Stimulated activated CD8-positive, alpha-beta memory T cell treated with anti-CD3 and anti-CD28 coated beads, Interleukin-2, amount 100 ng/mL, for 1 hour (primary cell): ENCODE measurements at places on chromosomes 12 and 14.

DNA sequence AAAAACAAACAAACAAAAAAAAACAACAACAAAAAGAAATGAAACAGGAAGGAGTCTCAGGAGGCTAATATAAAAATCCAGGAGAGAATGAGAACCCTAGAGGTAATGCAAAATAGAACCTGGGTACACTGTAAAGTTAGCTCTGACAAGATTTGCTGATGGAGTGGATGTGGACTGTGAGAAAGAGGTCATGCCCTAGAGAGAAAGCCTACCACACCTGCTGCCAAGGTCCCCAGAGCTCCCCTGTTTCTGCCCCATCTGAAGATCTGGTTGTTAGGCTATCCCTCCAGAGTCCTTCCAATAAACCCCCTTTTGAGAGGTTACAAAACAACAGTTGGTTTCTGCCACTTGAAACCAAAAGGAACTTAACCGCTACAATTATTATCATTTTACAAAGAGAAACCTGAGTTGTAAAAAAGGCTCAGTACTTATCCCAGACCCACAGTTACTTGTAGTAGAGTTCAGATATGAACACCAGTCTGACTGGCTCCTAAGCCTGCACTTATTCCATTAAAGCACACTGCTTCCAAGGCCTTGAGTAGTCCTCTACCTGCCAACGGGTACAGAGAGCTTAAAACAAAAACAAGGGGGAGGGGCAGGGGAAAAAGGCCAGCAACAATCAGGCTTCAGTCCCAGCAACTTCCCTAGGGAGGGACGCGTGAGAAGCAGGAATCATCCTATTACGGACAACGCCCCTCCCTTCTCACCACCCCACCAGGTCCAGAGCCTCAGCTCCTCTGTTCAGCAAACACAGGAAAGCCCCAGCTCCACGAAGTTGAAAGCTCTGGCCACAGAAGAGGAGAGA is 27.7 kb downstream of the PPP1R13B start:
- DNase-seq, result no peak

- no peak for DNase-seq
Measured at GRCh38 chr14:95207475-95208233, 50.3 kb upstream of the DICER1 start.

DNA sequence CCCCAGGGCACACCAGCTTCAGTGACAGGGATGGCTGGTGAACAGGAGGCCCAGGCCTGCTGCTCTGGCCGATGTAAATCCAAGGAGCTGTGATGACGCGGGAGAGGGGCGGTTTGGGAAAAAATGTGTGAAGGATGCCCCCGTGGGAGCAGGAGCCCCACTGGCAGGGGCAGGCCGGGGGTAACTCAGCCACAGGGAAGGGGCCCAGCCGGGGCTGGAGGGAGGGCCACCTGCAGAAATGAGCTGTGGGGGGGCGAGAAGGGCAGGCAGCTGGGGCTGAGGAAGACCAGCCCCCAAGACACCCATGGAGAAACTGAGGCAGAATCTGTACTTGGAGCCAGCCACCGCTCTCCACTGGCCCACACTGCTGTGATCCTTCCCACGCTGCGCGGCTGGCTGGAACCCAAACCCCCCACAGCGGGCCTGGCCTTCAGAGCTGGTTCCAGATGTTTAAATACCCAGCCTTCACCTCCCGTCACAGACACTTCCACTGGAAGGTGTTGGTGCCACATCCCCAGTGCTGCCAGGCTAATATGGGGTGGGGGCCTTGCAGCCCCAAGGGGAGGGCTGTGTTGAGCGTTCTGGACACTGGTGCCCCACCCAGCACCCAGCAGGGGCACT is 28.5 kb upstream of the ANKRD9 start:
- no peak for DNase-seq

DNA sequence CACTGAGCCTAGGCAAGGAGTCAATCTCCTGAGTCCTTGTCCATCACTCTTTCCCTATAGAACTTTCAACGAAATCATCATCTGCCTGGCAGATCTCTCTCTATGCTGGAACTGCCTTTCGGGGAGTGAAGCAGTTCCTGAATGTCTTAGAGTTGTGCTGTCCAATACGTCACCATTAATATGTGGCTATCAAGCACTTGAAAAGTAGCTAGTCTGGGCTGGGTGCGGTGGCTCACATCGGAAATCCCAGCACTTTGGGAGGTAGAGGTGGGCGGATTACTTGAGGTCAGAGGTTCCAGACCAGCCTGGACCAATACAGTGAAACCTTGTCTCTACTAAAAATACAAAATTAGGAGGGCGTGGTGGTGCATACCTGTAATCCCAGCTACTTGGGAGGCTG is 35.1 kb downstream of the NRDE2 start:
- no peak for DNase-seq

DNA sequence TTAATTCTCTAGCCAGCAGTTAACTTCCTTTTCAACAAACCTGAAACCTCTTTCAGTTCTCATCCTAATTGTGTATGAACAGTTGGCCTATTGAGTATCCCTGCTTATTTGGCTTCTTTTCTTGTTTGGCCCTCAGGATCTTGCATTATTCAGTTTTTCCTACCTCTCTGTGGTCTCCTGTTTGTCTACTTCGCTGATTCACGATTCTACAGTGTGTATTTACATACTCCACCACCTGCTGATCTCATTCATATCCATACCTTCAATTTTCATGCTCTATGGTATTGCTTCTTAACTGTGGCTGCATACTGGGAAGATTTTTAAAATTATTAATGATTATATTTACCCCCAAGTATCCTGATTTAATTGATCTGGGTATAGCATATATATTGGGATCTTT is 56.4 kb downstream of the RASSF9 start:
- no peak for DNase-seq

DNA sequence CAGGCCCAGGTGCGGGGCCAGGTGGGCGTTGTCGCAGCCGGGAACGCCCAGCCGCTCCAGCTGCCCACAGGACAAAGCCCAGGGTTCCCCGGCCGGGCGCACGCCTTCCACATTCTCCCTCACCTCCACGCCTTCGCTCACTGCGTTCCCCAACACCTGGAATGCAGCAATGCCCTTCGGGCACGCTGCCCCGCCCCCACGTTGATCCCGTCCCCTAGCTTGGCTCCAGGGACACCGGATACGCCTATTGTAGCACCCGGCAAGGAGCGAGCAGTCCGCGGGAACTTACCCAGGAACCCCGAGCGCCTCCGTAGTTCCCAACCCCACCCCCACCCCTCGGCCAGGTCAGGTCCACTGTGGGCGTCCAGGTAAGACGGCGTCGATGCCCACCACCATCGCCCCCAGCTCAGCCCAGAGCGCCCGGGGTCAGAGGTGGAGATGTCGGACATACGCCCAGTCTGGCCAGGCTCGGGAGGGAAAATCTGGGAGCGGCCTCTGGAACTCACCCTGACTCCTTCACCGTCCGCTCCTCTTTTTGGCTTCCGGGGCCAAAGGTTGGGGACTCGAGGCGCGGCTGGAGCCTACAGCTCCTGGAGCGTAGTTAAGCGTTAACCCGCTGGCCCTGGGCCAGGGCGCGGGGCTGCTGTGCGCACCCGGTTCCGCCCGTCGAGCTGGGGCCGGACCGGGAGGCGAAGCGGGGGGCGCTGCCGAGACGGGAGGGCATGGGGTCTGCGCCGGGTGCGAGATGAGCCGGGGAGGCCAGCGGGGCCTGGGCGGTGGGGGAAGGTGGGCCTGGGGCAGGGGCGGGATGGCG is 594 bp upstream of the CEP170B start:
- no peak for DNase-seq

DNA sequence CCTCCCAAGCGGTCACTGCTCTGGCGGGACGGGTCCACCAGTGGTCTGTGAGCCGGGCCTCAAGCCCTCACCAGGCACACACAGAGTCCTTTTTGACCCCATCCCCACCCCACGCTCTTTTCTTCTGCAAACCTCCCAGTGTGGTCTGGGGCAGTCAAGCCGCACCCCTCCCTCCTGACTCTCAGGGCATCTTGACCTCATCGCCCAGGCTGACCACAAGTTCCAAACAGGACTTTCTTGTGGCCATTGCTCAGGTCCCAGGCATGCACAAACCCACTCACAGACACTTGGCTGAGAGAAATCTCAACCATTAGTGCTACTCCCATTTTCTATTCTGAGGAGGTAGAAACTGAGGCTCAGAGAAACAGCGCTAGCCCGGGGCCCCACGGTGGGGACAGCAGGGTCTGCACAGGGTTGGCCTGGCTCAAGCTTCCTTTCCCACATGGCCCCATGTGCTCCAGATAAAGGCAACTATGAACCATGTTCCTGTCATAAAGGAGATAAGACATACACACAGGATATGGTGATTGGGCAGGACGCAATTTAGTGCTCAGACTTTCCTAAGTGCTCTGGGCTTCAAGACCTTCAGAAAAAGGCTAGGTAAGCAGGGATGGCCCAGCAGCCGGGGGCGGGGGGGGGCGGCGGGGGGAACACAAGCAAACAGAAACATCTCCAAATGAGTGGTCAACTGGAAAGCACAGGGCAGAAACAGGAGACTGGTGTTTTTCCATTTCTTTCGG is 69.6 kb downstream of the ITPK1 start:
- DNase-seq, result no peak

DNA sequence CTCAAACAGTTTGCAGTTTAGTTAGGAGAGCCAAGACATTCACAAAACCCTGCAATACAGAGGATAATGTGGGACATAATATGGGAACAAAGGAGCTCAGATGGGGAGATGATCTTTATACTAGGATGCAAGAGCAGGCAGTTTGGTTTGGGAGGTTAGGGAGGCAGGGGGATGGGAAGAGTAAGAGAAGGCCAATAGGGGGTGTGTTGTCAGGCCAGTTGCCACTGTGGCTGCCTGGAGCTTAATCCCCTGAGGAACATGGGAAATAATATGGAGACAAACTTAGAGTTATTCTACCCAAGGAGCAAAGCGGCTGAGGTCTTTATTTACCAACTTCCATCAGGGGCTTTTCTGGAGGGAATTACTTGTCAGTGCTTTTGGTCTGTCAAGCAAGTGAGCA is 10.0 kb upstream of the CSRP2 start:
- DNase-seq, result no peak

GRCh38 chr12:61655241-61655640 is 605.0 kb upstream of the USP15 start:
- no peak for DNase-seq

DNA sequence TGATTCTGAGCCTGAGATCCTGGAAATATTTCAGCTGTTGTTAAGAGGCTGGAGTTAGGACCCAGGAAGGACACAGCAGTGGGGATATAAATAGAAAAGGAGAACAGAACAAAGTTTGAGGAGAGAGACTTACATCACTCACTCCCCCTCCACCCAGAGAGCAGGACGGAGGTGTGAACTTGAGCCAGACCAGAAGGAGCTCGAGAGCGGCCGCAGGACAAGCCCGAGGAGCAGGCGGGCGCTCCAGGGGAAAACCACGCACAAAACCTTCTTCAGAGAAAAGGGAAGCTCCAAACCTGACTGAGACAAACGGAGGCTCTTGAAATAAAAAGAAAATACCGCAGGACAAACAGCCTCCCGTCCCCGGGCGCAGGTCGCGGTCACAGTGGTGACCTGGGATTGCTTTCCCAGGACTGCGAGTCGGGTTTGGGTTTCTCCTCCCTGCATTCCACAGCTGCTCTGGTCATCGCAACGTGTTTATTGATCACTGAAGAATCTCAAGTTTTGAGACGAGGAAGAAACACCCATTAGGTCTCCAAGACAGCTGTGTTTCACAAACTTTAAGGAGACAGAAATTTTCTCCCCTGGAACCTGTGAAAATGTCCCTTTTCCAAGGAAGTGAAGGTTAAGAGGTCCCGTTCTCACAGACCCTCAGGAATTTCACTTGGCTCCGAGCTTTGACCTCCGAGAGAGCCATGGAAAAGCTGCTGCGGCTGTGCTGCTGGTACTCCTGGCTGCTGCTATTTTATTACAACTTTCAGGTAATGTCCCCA is at the start of gene ADGRD1:
Gene ADGRD1 (plus strand): TSS at position 137 of the 773 bp plus-strand sequence. CDS start 559 bp downstream, at position 696.
- DNase-seq, result no peak

GRCh38 chr12:53227836-53228235 is 4.2 kb downstream of the RARG start:
- no peak for DNase-seq

DNA sequence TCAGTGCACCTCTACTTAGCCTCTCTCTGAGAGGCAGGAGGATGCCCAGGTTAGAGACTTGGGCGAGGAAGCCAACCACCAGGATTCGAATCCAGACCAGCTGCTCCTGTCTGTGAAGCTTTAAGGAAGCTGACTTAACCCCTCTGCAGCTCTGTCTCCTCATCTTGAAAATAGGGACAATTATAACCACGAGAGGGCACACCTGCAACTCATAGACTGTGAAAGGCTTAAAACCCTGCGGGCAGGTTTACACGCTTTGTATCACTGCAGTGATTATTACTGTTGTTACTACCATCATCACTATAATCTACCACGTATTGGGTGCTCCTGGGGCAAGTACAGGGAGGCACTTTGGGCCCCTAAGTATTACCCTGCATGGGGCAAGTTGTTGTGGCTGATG is 379.8 kb downstream of the VRK1 start:
- no peak for DNase-seq

GRCh38 chr12:116525418-116526001 is 33.7 kb upstream of the MAP1LC3B2 start:
- DNase-seq, result no peak

DNA sequence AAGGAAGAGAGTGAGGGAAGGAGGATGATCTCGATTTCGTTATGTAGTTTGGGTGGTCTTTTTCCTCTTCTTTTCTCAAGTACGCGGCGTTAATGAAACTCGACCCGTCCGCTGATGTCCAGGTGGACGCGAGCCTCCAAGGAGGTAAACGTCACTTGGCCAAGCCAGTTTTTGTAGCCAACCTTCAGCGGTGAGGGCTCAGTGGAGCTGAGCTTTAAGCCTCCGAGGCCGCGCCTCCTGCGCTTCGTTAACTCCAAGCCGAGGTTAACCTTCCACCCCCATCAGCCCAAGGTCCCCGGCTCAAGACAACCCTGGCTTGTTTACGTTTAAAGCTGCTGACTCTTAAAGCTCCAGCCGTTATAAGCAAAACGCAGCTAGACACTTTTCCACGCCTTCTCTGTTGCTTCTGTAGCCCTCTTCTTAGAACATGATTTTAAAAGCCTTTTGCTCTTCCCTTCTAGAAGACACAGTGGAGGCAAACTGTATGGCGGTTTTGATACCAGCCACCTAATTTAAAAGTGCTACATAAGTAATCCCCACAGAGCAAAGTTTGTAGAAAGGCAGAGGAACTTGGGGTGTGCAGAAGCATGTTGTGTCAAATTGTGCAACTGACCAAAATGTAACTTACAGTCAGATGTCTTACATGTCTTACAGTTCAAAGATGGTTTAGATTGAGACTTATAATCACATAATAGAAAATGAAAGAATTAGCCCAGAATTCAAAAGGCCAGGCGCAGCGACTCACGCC is 923 bp upstream of the ITPR2 start:
- DNase-seq, result no peak
